LoVo (cell line): ENCODE measurements at places on chromosomes 12 and 14.

- DNase-seq, result peak; percentile 52
Observed at GRCh38 chr12:107327651-107328182, 234.4 kb upstream of the CRY1 start.

GRCh38 chr14:69346710-69347109, 51.4 kb downstream of the ERH start:
- DNase-seq, result no peak

DNA sequence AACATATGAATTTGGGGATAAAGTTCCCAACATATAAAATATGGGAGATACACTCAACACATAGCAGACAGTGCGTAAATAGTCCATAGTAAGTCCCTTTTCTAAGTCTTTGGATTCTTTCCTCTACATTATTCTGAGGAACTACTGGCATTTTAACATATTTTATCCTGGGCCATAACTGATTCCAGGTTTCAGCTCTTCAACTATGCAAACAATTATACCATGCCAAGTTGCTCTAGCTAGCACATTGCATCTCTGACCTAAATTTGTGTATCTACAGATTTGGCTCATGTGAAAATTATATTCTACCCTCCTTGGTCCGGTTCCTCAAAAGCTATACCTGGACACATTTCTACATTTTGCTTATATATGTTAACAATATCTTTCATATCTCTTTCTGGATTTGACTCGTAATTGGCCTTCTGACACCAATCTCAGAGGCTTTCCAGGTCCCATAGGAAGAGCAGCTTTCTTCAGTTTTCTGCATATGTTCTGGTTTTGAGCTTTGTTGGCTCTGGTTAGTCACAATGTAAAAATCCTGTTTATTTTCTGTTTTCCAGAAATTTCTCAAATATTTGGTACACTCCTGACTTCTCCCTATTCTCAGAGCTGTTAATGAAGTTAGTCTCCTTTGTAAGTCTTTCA, 305.4 kb downstream of the BMP4 start:
- DNase-seq, result no peak

GRCh38 chr12:29082522-29082921, 66.6 kb upstream of the FAR2 start:
- DNase-seq, result no peak

- no peak for DNase-seq
Observed at GRCh38 chr14:68563251-68564131, 229.4 kb downstream of the ZFP36L1 start.

GRCh38 chr12:15842108-15842507, 40.1 kb upstream of the STRAP start:
- DNase-seq, result no peak

DNA sequence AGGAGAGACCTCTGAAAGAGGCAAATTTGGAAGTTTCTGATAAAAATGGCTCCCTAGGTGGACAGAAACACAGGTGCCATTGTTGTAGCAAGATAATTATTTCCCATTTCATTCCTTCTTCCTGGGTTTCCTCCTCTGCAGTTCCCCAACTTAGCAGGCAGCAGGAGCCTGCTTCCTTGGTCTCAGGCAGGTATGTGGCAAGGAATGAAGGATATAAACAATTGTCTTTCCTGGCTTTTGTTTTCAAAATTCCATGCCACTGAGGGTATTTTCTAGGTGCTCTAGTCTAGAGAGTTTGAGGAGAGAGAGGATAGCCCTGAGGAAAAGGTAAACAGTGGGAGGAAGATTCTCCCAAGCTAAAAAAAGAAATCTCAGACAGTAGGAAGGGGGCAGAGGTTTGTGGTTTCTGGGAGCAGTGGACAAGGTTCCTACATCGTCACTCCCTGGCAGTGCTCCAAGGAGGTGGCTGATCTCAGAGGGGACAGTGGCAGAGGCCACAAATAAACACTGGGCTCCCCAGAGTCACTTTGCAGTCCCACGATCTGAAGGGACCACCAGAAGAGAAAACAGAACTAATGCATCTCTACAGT, 82.6 kb upstream of the IGF1 start:
- DNase-seq, result peak; percentile 37

DNA sequence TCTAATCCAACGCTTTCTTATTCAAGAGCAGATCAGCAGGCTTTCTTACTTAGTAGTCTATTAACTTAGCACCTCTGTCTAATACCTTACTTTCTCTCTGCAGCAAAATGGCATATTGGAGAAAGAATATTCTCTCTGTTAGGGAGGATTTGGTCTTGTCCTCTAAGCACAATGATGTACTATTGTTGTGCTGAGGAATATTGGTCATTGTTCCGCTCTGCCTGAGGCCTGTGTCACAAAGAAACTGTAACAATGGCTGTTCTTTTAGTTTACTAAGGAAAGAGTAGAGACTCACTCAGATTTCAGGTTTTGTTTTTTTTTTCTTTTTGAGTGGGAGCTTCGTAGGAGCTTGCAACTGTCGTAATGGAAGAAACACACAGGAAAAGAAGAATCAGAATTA, 1358.8 kb downstream of the LRFN5 start:
- DNase-seq, result no peak

GRCh38 chr12:123891516-123892179, 81.0 kb downstream of the CCDC92 start:
- DNase-seq, result no peak

DNA sequence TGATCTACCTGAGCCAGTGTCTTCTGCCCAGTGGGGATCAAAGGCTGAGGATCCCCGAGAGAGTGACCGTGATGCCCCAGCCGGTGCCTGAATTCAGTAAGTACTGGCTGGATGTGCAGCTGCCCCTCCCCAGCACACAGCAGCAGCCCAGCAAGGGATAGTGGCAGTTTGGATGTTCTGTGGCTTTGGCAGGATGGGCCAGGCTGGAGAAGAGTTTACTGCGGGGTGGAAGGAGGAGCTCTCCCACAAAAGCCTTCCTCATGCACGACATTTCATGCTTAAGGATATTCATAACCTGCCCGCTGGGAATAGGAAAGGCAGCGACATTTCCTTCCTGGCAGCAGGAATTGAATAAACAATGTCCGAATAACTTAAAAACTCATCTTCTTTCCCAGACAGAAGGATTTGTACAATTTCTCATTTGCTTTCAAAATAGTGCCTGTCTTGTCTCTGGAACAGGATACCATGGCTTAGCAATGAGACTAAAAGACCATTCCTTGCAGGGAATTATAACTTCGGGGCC, 135.6 kb upstream of the PRMT8 start:
- DNase-seq, result no peak

DNA sequence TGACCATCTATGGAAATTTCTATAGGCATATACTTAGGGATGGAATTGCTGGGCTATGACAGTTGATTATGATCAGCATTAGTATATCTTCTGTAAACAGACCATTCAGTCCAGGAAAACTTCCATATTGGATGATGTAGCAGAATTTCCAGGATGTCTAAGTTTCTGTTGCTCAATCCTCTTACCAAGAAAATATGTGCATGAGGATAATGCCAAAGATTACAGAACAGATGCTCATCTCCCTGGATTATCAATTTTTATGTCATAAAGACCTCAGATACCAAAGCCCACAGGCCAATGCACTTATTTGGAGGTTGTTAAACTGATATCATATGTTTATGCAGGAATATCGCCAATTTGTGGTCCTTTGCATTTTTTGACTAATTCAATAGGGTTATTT, 354.4 kb upstream of the FLRT2 start:
- DNase-seq, result no peak

- no peak for DNase-seq
Observed at GRCh38 chr12:102437511-102437910, 42.9 kb downstream of the IGF1 start.

- no peak for DNase-seq
Observed at GRCh38 chr12:54009171-54010052, 627 bp downstream of the HOXC8 start.

- no peak for DNase-seq
Observed at GRCh38 chr14:82080370-82080769, 546.7 kb upstream of the SEL1L start.

DNA sequence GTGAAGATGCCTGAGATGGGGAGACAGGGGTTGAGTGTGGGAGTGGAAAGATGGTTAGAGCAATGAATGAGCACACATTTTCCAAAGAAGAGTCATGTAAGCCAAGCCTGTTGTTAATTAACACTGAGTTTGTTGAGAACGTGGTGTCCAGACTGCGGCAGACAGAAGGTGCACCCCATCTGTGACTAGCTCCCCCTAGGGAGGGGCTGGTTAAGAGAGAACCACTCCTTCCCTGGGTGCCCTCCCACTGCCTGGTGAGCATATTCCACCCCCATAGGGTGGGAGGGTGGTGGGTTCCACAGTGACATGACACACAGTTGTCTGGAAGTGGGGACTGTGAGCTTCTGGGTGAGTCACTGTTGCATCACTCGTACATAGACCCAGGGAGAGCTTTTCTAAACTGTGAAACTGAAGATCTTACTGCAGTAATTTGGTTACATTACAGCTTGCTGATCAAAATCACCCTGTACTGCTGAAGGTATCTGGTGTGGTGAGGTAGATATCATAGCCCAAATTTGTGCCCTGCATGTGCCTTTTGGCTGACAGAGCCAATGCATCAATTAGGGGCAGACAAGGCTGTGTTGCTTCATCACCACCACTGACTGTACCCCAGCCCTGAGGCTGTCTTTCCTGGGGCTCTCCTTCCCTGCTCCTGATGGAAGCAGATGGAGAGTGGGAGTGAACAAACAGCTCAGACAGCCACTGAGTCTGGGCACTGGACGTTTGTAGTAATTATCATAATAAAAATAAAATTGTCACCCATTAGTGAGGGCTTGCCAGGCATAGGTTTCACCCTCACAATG, 150.9 kb downstream of the EMP1 start:
- no peak for DNase-seq

DNA sequence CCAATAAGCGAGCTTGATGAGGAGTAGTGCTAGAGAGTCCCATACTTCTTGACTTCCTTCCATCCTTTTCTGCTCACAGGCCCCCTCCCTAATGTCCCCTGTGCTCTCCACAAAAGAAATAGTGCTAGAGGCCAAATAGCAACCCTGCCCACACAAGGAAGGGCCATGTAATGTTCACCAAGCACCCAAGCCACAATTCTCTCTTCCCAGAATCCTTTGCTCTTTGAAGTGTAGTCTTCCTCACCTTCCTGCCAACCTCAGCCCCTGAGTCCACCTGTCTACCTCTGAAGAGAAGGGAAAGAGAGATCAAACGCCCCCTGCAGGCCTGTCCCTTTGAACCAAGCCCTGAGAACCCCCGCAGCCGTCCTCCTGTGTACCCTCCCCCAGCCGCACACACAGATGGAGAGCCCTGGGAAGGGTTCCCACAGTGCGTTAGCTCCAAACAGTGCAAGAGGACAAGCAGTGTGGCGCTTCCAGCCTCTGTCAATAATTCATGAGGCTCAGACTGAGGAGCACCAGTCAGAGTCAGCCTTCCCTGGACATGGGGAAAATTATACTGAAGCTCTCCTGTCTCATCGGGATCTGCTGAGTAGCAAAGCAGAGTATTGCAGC, 1.9 kb upstream of the DHRS4 start:
- DNase-seq, result no peak

GRCh38 chr14:33486332-33486890, 464.5 kb downstream of the EGLN3 start:
- DNase-seq, result no peak

DNA sequence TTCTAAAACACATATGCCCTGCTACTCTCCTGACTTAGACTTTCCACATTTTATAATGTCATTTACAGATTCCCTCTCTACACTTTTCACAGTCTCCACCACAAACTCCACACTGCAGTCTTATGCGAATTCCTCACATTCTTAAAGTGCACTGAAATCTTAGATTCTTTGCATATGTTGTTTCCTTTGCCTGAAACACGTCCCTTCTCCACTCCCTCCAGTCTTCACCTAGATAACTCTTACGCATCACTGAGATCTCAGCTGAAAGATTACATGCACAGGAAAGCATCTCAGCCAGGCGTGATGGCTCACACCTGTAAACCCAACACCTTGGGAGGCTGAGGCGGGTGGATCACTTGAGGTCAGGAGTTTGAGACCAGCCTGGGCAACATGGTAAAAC, 3.8 kb upstream of the ARHGAP9 start:
- DNase-seq, result no peak

GRCh38 chr12:56476972-56477432, 8.6 kb downstream of the SPRYD4 start:
- DNase-seq, result no peak

- no peak for DNase-seq
Observed at GRCh38 chr14:71441126-71441525, 491.1 kb upstream of the RGS6 start.
